ENCODE measurements at places on chromosomes 6 and 20.

DNA sequence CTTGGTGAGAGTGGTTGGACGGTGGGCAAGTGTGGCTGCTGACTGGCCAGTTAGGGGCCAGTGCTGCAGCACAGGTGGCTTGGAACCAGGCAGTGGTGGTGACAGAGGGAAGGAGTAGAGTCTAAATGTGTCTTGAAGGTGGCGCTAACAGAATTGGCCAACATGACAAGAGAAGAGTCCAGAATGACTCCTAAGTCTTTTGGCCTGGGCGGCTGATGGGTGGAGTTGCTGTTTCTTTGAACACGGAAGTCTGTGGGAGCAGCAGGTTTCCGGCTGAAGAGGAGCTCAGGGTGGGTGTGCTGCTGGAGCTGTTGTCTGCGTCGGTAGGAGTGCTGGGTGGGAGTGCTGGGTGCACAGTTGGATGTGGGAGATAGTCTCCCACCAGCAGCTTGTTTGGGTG is 10.1 kb downstream of the LSM14B start:
- DNase-seq: no peak

- DNase-seq: peak; percentile 72
Observed at GRCh38 chr6:136989571-136990241, 55.1 kb downstream of the IL20RA start.

DNA sequence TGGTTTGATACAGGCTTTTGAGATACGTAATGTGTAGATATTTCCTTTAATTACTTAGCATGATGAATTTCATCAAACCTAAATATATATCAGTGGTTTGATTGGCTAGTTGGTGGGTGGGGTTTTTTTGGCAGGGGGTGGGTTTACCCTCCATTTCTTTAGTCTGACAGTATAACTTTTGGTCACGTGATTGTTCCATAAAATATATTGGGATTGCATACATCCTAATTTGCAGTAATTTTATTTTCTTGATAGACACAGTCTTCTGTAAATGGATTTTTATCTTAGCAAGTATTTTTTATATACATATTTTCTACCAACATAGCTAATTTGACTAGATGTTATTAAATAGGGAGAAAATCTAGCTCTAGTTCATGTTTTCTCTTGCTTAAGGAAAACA is 177.4 kb upstream of the QKI start:
- no peak for DNase-seq

GRCh38 chr6:14083262-14083661 is 34.3 kb upstream of the CD83 start:
- no peak for DNase-seq

Measured in islet precursor cell (in vitro differentiated cells).